ENCODE measurements at places on chromosomes 3 and 15.

DNA sequence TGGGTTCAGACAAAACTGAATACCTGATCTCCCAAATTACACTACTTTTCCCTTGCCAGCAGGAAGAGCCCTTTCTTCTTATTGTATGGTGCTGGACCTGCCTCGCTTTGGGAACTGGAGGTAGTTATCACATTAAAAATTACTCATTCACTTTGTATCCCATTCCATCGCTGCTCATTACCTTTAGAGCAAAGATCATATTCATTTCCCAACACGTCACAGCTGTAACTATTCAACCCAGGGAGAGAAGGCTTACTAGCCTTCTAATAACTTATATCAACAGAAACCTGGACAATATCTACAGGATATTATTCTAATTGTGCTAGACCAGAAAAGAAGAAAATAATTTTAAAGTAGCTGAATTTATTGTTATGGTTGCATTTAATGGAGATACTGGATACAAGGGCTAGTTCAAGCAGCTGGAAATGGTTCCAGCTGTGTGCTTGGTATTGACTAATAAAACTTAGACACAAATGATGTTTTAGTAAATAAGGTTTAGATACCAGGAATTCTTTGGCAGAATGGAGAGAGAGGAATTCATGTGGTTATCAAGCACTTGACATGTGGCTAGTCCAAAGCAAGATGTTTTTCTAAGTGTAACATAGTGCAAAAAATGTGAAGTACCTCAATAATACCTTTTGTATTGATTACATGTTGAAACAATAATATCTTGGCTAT, 656.3 kb downstream of the ROBO1 start:
- no peak for DNase-seq

DNA sequence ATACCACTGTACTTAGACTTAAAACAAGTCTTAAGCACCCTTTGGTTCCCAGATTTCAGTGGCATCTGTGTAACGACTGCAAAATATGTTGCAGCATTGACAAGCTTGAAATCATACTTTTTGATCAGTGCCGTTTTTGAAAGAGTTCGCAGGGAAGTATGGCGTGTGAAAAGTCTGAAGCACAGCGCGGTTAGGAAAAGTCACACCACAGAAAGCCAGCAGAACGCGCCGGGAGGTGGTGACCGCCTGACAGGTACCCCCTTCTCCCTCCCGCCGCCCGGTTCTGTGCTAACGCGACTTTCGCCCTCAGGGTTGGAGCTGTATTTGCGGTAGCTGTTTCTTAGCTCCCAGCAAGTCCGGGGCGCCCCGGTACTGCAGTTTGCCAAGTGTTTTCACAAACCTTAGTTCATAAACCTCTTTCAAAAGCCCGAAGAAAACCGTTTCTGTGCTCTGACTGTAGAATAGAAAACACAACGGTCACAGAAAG, 481 bp upstream of the CRYBG3 start:
- DNase-seq: peak; percentile 30

GRCh38 chr3:51710631-51711351, 3.9 kb downstream of the GRM2 start:
- no peak for DNase-seq

GRCh38 chr3:28940530-28940929, 340.3 kb upstream of the RBMS3 start:
- no peak for DNase-seq

DNA sequence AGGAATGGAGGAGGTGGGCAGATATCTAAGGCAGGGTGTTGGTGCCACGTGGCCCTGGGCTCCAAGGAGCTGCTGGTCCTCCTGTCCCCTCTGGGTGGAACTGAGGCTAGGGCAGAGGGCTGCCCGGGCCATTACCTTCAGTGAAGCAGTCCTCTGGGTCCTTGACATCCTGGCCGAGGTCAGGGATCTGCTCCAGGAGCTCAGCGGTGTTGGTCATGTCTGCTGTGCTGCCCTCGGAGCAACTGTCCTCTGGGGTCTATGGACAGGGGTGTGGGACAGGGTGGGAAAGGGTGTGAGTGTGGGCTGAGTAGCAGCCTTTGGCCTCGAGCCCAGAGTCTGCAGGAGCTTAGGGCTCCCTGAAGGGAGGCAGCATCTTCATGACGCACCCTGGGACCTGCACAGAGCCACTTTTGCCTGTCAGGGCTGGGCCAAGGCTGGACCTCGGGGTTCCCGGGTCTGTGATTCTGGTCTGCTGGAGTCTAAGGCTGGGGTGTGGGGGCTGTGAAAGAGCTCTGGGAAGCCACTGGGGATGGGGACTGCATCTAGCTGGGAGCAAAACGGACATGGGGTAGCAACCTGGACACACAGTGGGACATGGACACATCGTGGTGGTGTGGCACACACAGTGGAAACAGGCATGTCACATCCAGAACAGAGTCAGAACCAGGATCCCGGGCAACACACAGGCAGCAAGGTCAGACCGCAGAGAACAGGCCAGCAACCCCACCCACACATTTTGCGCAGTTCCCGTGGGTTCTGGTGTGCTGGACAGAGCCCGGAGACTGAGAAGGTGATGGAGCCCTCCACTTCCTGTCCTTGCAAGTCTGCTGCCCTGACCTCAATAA, 72.7 kb downstream of the SCN5A start:
- DNase-seq: no peak

DNA sequence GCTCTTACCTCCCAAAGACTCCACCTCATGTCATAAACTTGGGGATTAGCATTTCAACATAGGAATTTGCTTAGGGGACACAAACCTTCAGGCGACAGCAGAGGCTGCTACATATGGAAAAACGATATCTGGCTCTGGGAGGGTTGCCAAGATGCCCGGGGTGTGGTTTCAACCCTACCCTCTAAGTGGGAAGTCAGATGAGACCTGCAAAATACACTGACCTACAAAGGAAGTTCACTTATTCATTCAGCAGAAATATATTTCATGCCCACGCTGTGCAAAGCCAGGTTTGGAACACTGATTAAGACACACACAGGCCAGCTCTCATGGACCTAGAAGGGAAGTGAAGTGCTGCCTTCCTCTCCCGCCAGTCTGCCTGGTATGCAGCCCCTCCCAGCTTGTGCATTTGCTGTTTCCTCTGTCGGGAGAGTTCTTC, 239.3 kb downstream of the FEZF2 start:
- no peak for DNase-seq

DNA sequence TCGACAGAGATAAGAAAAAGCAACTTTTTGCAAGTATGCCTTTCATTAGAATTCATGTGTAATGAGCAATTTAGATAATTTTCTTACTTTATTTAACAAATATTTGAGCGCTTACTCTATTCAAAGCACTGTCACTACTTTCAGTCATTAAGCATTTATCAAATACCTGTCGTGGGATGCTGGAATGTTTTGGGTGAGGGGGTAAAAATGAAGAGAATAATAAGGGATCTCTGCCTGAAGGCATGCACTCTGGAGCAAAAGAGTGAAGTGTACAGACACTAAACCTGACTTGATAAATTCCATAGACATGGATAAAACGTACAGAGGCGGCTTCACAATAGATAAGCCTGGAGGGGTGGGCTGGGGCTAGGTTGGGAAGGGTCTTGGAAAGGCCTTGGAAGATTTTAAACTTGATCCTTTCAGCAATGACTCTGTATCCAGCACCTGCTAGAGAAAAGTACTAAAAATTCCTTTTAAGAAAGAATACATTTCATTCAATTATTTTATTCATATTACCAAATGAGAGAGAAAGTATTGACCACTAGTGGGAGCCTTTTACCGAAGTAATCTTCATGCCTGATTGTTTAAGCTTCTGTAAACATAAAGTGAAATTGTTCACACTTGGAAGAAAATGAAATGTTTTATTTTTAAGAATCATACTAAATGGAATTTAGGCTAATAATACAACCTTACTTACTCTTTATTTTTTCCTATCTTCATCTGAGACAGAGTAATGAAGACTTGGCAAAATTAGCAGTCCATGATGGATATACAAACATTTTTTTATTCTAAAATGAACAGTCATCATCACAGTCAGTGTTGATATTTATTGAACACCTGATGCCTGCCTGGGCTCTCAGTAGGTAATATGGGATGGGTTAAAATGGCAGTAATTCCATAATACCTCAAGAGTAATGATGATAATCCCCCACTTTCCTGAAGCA, 113.2 kb downstream of the PPP2R3A start:
- DNase-seq: no peak

DNA sequence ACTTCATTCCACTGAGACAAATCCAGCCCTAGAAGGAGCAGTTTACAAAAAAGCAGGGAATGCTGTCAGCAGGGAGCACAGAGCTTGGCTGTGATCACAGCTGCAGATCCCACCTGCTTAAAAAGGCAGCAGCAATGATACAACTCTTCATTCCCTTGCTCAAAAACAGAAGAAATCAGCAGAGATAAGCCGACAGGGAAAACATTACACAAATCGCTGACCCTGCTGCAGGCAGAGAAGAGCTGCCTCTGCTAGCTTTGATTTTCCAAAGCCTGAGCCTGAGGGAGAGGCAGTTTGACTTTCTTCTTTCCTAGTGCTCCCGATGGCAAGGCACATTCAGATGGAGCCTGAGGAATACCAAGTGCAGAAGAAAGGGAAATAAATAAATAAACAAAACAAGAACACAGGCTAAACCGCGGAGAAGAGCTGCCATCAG, 80.2 kb downstream of the SHQ1 start:
- no peak for DNase-seq

Data from effector CD8-positive, alpha-beta T cell (primary cell).